ENCODE measurements at places on chromosomes 7 and 10.

GRCh38 chr7:9175871-9176270 is 742.5 kb downstream of the NXPH1 start:
- no peak for DNase-seq

DNA sequence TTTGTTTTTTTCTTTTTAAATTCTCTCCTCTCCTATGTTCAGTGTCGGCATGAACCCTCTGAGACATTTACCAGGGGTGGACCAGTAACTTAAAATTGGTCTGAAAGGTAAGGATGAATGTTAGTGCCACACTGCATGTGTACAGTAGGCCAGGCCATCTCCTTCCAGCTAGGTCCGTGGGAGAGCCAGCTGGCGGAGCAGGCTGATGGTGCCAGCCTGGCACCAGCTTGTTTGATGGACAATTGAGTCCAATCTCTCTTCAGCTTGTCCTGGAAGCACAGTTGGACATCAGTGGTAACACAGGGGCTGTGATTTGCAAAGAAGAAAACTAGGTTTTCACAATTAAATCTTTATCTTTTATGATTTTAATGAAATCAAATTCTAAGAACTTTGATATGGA is 136.5 kb downstream of the CNNM2 start:
- DNase-seq: no peak

- DNase-seq: no peak
Measured at GRCh38 chr7:135150072-135150782, 2.4 kb downstream of the TMEM140 start.

DNA sequence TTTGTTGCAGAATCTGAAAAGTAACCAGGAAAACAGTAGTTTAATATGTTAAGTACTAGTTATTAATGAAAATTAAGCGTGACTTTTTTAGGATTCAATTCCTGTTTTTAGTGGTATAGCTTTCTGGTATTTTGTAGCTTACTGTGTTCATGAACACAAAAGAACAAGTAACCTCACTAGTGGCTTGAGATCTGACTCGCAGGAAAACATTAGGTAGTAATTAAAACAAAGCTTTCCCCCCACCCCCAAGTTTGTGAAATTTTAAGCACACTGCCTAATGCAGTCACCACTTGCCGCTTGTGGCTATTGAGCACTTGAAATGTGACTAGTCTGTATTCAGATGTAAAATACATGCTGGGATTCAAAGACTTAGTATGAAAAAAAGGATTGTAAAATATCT is 102.5 kb upstream of the RPA3 start:
- DNase-seq: no peak

GRCh38 chr7:88346357-88346756 is 39.7 kb upstream of the STEAP4 start:
- no peak for DNase-seq

- DNase-seq: no peak
Measured at GRCh38 chr10:14172336-14172950, 158.3 kb downstream of the FRMD4A start.

DNA sequence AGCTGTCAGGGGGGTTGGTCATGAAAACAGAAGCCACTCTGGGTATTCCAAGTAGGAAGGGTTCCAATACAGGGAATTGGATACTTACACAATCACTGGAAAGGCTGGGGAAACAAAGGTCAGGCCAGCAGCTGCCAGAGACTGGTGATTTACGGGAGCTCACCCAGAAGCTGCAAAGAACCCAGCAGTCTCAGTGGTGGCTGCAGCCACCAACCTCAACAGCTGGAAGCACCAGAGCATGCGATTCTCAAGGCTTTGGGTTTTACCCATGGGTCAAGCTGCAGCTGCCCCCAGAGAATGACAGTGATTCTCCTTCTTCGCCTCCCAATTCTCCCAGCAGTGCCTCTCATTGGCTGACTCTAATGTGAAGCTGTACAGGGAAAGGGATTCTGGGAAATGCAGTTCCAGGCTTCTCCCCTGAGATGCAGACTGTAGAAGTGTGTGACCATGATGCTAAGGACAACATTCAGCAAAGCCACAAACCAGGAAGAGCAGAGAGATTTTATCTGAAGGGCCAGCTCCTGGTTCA is 107.2 kb upstream of the TCF7L2 start:
- DNase-seq: no peak

- DNase-seq: no peak
Measured at GRCh38 chr7:34457329-34457728, 200.7 kb upstream of the NPSR1 start.

- no peak for DNase-seq
Measured at GRCh38 chr10:131315344-131315743, 3.8 kb upstream of the TCERG1L start.

DNA sequence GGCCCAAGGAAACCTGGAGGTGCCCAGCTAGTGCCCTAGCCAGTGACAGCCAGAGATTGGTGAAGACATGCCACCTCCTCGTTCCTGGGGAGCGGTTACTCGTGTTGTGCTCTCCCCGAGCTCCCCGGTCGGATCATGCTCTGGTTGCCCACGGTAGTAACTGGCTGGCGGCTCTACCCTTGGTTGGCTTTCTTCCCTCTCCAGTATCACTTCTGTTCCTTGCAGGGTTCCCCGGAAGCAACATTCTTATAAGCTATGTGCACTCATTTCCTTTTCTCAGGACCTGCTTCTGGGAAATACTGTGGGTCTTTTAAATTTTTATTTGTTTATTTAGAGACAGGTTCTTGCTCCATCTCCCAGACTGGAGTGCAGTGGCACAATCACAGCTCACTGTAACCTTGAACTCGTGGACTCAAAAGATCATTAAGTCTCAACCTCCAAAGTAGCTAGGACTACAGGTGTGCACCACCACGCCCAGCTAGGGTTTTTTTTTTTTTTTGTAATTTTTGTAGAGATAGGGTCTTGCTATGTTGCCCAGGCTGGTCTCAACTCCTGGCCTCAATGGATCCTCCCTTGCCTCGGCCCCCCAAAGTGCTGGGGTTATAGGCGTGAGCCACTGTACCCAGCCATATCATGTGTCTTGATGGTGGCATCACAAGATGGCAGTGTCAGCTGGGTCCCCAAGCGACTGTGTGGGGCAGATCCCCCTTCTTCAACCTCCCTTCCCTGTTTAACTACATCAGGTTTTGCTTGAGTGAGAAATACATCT is 6.9 kb upstream of the CALHM1 start:
- no peak for DNase-seq

- DNase-seq: no peak
Measured at GRCh38 chr7:83148776-83149175, 13.9 kb downstream of the PCLO start.

DNA sequence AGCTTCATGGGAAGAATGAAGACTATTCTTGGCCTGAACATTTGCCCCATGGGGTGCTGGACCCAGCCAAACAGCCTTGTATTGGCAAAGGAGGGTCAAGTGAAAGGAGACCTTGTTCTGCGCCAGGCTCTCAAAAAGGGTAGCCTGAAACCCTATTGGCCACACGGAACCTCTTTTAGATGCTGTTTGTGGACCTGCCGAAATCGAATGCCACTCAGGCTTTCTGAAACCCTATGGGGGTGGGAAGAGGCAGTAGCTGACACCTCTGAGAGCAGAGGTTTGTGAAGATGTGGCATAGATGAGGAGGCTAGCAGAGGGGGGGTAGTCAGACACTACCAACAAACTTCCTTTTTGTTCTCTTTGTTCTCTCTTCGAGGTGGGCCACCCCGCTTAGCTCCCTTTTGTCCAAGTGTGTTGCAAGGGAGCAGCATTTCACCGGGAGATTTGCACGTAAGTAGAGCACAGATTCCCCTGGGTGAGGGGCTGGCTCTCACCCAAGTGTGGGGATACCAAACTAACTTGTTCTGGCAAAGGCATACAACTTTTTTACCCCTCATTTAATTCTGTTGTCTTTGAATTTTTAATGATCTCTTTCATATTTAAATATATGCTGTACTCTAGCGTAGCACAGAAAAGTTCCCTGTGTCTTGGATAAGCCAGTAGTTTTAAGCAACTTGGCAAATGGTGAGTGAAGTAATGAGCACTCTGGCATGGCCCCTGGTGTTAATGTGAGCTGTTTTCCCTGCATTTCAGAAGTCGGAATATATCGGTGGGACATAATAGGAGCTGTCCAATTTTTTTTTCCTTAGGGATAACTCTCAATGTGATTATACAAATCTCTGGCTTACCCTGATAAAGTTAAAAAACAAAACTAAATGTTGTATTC is 107.7 kb downstream of the SEPTIN7 start:
- no peak for DNase-seq

DNA sequence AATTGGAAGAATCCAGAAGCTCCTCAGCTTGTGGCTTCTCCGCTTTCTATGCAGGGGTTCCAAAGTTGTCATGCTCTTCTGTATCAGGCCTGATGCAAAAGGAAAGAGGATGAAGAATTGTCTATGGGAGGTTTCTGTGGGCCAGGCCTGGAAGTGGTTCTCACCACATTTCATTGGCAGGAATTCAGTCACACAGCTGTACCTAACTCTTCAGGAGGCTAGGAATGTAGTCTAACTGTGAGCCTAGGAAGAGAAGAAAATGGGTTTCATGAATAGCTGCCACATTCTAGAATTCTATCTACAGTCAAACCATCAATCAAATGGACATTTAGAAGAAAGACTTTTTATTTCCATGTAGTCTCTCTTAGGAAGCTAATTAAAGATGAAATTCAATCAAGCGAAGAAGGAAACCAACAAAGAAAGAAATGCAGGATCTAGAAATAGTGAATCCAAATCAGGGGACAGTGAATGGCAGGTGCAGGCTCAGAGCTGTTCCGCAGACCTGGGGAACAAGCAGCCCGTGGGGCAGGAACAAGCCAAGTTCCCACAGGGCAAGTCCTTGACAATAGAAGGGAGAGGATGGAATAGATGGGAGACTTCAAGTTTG is 25.4 kb upstream of the USP6NL start:
- no peak for DNase-seq

DNA sequence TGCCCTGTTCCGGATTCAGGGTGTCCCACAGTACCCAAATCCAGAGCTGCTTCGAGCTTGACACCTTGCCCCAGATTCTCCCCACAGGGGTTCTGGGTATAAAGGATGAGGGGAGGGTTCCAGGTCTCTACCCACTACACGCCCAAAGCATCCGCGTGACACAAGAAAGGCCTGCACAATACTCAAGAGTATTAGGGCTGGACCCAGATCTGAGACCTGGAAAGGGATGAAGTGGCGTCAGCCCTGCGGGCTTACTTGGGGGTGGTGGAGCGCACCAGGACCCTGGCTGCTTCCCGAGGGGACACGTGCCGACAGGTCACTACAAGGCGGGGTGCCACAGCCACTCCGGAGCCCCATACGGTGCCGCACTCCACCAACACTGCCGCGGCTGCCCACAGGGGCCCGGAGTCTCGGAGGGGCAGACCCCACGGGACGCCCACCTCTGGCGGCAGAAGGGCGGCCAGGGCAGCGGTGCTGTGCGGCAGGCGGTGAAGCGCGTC is 1.3 kb downstream of the TYSND1 start:
- peak; percentile 34 for DNase-seq

DNA sequence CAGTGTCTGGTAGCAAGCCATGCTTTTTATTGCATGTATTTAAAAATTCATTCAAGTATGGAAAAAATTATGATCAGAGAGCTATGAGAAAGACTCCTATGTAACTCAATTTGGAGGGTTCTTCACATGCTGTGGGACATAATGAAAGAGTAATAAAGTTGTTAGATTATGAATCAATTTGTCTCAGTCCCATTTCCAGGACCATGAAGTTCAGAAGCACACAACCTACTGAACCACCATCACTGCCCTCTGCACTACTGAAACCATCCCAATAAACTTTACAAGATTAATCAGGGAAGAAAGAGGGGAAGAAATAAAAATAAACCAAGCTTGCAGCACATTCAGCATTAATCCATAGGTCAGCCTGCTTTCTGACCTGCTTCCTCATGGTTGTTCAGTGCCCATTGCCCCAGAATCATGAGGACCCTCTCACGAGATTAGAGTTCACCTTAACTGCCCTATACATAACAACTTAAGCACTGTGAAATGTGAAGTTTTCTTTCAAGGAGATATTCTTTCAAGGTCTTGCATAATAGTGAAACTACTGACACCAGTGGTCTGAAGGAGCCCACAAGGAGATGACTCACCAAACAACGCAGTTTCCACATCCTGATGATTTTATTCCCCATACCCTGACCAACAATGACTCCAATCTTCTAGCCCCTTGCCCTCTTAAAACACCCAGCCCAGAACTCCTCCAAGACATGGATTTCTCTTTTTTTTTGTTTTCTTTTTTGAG is 171.5 kb upstream of the ADCY1 start:
- no peak for DNase-seq

DNA sequence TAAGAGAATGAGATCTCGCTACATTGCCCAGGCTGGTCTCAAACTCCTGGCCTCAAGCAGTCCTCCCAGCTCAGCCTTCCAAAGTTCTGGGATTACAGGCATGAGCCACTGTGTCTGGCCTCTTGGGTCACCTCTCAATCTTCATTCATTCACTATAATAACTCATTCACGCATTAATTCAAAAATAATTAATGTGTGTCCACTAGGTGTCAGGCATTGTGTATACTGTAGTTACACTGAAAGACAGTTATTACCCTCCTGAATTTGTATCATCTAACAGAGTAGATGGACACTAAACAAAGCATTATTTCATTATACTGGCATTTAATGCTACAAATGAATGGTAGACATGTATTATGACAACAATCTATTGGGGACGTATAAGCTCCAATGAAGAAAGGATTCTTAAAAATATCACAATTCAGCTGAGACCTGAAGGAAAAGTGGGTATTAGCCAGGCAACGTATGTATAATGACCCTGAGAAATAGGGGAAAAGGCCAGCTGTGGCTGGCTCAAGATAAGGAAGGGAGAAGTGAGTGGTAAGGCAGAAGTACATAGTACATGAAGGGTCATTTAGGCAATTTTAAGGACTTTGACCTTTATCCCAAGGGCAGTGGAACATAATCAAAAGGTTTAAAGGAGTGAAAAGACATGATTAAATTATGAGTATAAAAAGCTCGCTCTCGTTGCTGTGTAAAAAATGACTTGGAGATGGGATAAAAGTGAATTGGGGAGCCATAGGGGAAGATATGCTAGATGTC is 150.7 kb downstream of the BTAF1 start:
- DNase-seq: no peak

DNA sequence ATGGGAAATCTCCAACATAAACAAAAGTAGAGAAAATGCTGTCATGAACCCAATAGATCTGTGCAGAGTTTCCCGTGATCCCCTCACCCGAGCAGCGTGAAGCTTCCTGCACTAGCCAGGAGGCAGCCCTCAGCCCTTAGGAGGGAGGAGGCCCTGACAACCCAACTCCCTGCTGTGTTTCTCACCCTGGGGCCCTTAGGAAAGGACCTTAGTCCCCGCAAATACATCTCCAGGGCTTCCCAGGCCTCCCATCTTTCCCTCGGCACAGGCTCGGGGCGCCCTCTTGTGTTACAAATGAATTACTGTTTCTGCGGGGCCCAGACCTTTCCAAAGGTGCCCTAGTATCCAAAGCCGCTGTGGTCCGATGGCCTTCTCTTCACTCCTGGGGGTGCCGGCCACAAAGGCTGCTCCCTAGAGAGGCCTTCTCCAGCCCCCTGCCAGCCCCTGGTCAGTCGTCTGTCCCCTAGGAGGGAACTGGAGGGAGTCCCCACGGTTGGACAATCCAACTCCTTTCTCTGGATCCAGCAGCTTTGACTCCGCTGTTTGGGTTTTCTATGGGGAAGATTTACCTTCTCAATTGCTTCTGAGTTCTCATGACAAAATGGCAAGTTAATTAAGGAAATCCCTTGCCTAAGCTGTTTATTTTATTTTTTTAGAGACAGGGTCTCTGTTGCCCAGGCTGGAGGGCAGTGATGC is 49.9 kb upstream of the SH2B2 start:
- peak; percentile 64 for DNase-seq

- DNase-seq: peak; percentile 26
Measured at GRCh38 chr7:130292682-130293257, at the start of gene CPA4. Gene CPA4 (plus strand): TSS chr7:130293161. CDS start chr7:130293181, 20 bp downstream.

All from heart left ventricle (tissue), 16 donors.